ENCODE measurements at places on chromosomes 7 and 10.

DNA sequence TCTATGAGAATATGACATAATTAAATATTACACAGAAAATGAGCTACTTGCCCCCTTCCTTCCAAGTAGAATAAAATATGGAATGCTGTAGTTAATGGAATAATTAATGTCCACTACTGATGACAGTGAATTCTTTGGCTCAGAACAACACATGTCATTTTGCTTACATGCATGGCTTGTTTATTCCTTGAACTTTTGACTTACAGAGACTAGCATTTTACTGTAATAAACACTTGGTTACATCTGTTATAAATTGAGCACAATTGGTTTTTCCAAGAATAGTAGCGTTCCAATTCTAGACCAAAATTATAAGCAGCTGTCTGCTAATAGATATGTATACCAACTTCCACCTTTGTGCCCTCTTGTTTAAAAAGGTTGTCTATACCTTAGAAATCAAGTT, 286.7 kb downstream of the OTUD1 start:
- DNase-seq = no peak

DNA sequence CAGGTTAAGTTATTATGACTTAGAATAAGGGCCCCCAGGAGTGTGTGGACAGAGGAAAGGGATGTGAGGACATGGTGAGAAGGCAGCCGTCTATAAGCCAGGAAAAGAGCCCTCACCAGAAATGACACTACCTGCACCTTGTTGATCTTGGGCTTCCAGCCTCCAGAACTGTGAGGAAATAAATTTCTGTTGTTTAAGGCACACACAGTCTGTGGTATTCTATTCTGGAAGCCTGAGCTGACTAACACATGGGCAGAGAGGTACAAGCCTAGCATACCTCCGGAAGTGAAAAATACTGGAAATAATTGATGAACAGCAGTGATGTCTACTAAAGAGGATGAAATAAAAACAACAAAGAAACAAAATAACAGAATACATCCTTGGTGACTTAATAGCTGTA, 46.1 kb upstream of the GRB10 start:
- DNase-seq = no peak

GRCh38 chr10:105185161-105185560, 544.1 kb downstream of the SORCS3 start:
- no peak for DNase-seq

- DNase-seq = no peak
Observed at GRCh38 chr10:68870061-68870460, 31.1 kb upstream of the DDX50 start.

DNA sequence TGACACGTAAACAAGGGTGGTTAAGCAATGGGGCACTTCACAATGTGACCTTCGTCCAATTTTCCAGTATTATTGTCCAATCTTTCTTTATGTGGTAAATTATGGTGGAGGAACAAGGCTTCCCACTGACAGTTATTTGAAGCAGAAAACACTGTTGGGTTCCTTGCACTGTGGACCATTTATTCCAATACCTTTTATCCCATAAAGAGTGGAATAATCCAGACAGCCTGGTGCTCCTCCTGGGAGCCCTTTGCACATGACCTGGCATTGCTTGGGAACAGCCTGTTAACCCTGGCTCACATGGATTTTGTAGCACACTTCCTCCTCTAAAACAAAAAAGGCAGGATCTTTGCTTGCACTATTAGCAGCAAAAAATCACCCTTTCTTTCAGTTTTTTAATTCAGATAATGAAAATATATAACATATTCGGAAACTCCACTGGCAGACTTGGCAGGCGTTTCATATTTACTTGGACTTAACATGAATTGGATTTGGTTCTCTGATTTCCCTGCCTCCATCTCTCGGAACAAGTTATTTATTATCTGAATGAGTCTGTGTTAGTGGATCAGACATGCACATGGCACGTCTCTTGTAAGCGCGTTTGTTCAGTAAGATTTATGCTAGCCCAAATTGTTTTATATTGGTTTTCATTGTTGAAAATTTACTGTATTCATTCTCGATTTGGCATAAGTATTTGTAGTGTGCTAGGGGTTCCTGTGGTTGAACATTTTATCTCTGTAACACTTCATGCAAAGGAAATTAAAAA, 59.3 kb downstream of the BMPER start:
- no peak for DNase-seq

DNA sequence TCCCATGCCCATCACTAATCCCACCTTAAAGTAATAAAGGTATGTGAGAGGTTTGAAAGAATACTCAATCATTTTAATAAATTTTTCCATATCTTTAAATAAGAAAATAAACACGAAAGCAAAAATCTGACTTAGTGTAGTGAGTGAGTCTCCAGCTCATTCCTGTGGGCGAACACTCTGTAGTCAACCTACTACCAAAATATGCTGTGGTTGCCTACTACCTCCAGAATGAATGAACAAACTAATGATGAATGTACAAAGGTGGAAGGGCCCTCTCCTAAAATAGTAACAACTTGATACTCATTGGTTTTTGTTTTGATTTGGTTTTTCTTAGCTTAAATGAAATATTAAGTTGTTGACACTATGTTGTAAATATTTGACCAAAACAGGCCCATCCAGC, 195.5 kb upstream of the HPS1 start:
- DNase-seq = no peak

DNA sequence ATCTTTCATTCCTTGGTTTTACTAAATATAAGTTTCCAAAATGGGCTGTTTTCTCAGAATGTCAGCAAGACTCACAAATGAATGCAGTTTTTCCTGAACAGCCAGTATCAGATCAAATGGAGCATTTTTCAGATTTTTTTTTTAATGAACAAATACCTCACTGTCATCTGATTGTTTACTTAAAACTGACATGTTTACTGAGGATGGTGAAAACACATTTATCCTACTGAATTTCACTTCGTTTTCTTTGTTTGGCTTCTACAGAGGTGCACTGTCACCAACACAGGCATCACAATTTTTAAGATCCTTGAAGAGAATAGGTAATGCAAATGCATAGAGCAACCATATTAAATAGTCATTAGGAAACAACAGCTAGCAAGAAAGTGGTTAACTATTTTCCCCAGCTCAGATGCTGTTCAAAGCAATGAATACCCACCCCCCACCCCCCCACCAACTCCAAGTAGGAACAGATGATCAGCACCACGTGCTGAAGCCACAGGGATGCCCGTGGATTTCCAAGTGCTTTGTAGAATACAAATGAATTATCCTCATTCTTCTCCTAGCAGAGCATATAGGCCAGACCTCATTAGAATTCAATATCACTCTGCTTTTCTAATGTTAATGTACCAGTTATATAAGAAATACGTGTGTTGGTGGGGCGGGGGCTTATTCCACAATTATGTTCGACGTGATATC, 205.9 kb downstream of the SKAP2 start:
- no peak for DNase-seq

DNA sequence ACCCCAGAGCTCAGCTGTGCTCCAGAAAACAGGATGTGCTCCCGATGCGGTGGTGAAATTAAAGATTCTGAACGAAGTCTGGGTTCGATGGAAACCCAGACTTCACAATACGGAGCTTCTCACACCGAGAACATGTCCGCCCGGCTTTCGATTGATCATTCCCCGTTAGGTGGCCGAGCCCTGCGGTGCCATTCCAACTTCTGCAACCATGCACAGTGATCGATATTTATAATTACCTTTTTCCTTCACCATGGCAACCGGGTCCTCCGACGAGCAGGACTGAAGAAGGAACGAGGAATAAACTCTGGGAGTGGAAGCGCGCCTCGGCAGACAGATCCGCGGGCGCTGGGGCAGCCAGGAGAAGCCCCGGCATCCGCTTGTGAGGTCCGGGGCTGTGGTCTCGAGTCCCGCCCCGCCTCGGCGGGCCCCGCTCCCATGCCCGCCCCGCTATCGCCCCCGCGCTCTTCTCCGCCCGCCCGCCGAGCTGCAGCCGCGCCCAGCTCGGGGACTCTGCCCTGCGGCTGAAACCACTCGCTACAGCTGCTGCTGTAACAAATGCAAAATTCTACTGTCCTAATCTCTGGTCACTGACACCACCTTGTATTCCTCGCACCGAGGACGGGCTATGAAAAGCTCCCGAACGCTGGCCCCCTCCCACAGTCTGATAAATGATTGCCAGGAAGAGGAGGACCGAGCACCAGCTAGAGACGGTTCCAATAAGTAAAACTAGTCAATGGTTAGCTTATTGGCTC, 26.2 kb downstream of the ABLIM1 start:
- no peak for DNase-seq

DNA sequence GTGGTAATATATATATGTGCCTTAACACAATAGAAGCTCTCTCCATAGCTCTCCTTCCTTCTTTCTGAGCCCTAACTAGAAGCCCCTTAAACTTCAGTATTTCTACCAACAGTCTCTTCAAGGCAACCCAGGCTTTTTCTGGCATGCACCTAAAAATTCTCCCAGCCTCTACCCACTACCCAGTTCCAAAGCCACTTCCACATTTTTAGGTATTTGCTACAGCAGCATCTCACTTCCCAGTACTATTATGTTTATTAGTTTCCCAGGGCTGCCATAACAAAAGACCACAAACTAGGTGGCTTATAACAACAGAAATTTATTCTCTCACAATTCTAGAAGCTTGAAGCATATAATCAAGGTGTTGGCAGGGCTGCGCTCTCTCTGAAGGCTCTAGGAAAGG, 15.7 kb upstream of the TNKS2 start:
- no peak for DNase-seq

- no peak for DNase-seq
Observed at GRCh38 chr7:139570119-139570518, 46.6 kb downstream of the CLEC2L start.

- no peak for DNase-seq
Observed at GRCh38 chr10:110852255-110852896, 19.4 kb upstream of the PDCD4 start.

DNA sequence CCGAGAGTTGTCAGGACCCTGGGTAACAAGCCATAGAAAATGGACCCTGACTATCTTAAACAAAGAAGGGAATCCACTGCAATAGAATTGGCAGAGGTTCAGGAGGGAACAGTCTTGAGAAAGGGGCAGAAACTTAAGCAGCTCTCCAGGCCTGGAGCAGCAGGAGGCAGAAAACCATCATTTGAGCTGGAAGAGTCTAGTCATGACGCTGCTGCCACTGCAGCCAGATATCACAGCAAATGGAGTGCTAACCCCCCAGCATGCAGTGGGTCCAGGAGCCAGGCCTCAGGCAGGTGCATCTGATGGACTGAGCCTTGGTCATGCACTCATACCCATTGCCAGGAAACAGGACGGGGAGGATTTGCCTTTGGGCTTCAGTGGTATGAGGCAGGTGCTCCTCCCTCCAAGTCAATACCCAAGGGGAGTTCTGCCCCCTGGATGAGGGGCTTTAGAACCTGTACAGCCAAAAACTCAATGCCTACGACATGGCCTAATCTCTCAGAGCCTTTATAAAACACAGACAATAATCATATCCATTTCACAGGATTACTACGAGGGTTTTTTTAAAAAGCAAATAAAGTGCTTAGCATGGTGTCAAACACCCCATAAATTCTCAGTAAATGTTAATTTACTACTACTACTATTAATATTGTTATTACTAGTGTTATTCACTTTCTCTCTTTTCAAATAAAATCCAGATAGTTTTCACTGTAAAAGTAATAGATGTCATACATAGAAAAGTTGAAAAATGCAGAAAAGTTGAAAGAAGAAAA, 30.7 kb downstream of the DUSP5 start:
- no peak for DNase-seq

GRCh38 chr10:45224219-45224841, 91.1 kb downstream of the OR13A1 start:
- DNase-seq = no peak

DNA sequence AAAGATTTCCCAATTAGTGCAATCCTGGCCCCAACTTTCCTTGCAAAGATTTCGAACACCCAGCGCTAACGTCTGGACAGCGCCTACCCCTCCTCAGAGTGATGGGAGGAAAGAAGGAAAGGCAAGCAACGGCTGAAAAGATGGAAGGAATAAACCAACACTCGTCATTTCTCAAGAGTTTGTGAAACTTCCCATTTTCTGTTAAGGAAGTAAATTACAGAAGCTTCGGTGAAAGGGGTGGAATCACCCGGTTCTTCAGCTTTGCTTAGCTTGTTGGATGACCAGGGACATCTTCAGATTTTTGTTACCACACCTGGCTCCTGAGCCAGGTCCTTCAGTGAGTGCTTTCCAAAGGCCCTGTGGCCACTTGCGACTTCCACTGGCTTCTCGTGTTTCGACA, 313.1 kb downstream of the SKIDA1 start:
- no peak for DNase-seq

Data from stimulated activated CD4-positive, alpha-beta T cell treated with anti-CD3 and anti-CD28 coated beads, Interleukin-1b, Interleukin-23, amount 100 ng/mL, for 1 hour (primary cell).